ENCODE measurements at places on chromosomes 11 and 22. TPM values are rescaled to one million over a fixed set of nuclear protein-coding genes. Genes with fewer than 3 reads are reported as not detected.

Gene SCGB1D2
- not detected for total RNA-seq

- DNase-seq = no peak
Measured at GRCh38 chr11:6658647-6659046, 3.0 kb upstream of the DCHS1 start.

Gene PAX6
- not detected for total RNA-seq

DNA sequence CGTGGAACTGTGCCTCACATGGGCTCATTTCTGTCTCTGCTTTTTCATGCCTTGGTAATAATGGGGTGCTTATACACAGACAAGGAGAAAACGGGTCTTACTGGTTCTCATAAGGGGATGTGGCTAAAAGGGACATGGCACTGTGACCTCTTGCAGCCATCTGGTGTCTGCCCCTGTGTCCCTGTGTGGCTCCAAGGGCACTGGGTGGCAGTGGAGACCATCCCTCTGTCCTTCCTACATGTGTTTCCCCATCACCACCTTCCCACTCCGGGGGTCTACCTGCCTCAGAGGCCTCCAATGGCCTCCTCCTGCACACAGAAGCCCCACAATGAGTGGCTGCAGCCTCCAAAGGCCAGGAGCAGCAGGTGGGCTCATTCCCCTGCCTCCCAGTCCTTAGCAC, 221.2 kb downstream of the CEP164 start:
- no peak for DNase-seq

DNA sequence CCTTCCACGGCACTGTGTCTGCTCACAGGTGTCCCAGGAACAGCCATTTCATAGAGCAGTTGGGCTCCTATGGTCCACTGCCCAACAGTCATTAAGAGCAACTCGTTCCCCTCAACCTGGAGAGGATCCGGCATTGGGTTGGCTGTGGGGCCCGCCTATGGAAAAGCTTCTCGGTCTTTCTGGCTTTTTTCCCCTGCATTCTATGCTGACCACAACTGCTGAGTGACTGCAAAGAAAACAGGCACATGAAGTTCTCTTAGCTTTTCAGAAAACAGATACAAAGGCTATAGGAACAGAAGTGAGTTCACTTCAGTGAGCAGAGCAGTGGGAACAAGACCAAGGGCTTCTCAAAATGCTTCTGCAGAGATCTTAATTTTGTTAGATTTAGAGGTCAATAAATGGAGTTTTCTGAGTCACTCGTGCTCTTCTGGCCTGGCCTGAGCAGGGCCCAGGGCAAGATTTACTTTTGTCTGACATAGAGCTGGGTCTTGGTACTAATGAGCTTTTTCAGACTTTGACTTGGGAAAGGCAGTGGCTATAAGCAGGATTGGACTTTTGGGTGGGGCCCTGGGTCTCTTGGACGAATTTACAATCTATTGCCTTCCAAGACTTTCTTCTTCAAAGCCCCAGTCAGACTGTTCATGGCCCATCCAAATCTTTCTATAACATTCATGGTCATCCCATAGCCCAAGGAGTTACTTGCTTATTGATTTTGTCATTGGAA, 13.6 kb upstream of the APOL5 start:
- no peak for DNase-seq

- DNase-seq = no peak
Measured at GRCh38 chr11:44842220-44842619, 108.5 kb downstream of the TP53I11 start.
